ENCODE measurements at places on chromosomes 11 and 22.
A peak's percentile ranks its signal among the peaks of the same experiment; 100 is the strongest.

GRCh38 chr11:27300974-27301373, 62.0 kb downstream of the CCDC34 start:
- no peak for DNase-seq

GRCh38 chr11:27754035-27755017, 54.1 kb upstream of the BDNF start:
- no peak for DNase-seq

- DNase-seq: peak; percentile 66
These were observed 405 bp downstream of the SFI1 start for GRCh38 chr22:31496735-31497146.

DNA sequence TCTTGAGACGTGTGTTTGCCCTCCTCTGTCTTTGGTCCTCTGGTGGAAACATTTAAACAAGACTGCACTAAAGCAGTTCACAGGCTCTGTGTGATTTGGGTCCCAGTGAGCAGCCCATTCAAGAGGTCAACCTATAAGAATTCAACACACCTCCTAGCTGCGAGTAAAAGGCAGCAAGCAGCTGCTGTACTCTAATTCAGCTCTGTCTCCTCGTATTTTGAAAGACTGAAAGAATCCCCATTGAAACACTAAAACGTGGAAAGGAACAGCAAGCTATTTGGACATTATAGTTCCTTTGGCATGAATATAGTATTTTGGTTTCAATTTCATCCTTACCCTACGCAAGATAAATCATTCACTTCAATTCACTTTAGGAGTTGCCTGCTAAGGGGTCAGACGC, 1046.7 kb downstream of the DLG2 start:
- no peak for DNase-seq

GRCh38 chr11:20610825-20611224, 11.4 kb downstream of the SLC6A5 start:
- no peak for DNase-seq

DNA sequence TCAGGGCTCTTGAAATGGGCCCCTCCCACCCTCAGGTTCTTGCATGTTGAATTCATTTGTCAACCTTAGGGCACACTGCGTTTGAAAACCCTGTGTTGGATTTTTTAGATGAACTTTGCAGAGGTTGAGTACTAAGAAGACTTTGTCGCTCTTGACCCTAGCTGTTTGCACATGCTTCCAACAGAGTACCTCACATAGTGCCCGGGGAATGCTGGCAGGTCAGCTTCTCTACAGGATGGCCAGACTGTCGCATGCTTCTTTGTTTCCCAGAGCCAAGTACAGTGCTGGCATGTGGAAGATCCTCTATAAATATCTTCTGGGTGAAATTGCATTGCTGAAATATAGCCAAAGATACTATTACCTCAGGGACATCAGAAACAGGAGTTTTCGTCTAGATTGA, 59.9 kb downstream of the FAT3 start:
- DNase-seq: no peak

DNA sequence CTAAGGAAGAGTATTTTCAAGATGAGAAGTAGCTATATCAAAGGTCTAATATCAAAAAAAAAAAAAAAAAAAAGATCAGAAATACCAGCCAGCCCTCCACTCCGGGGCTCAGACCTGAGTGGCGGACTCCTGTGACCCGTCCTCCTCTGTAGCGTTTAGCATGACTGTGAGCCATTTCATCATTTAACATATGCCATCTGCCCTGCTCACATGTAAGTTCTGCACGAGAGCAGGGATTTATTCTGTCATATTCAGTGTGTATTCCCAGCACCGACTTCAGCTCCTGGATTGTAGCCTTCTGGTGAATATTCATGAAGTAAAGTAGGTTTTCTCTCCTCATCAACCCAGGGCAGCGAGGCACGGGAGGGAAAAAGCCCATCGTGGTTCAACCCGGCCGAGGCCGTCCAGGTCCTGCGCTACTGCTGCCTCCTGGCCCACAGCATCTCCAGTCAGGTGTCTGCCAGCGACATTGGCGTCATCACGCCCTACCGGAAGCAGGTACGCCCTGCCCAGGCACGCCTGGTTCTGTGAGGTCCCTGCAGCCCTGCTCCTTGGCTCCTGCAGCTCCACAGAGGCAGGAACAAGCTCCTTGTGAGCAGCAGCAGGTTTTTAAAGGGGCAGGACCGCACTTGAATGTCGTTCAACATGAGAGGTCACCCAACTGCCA, 12.7 kb upstream of the PANX2 start:
- no peak for DNase-seq

GRCh38 chr11:114124601-114125144, 65.2 kb downstream of the ZBTB16 start:
- no peak for DNase-seq

Measured in activated naive CD4-positive, alpha-beta T cell treated with anti-CD3 and anti-CD28 coated beads, Interleukin-2, amount 10 ng/mL, durations not matched to agents 7 days and 5 days (primary cell).